Transverse colon (tissue), 4 donors: ENCODE measurements at places on chromosomes 1 and 21. TPM values are rescaled to one million over a fixed set of nuclear protein-coding genes. Genes with fewer than 3 reads are reported as not detected.

GRCh38 chr21:28644762-28645161 is 347.9 kb downstream of the LTN1 start:
- no peaks in the 10 kb centered on the region for H3K27me3 ChIP-seq
- DNase-seq = no peak
- no peak overlapping the region for H3K27ac ChIP-seq
- no peak overlapping the region for H3K4me3 ChIP-seq
- H3K36me3 ChIP-seq = no peaks in the 10 kb centered on the region
- no peaks in the 10 kb centered on the region for H3K4me1 ChIP-seq

DNA sequence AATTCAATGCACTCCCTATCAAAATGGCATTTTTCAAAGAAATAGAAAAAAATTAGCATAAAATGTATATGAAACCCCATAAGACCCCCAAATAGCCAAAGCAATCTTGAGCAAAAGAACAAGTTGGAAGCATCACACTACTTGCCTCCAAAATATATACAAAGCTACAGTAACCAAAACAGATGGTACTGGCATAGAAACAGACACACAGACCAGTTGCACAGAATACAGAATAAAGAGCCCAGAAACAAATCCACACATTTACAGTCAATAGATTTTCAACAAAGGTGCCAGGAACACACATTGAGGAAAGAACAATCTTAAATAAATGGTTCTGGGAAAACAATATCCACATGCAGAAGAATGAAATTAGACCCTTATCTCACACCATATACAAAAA is 350.8 kb downstream of the DSCAM start:
- DNase-seq = no peak
- H3K27ac ChIP-seq = no peak overlapping the region
- H3K36me3 ChIP-seq = no peaks in the 10 kb centered on the region
- H3K4me1 ChIP-seq = no peaks in the 10 kb centered on the region

GRCh38 chr1:226977643-226978431 is 37.7 kb downstream of the COQ8A start:
- H3K27ac ChIP-seq = no peak overlapping the region
- H3K4me3 ChIP-seq = no peak overlapping the region
- no peak for DNase-seq
- H3K4me1 ChIP-seq = peaks cover 24% of the 10 kb centered on the region
- no peaks in the 10 kb centered on the region for H3K36me3 ChIP-seq

DNA sequence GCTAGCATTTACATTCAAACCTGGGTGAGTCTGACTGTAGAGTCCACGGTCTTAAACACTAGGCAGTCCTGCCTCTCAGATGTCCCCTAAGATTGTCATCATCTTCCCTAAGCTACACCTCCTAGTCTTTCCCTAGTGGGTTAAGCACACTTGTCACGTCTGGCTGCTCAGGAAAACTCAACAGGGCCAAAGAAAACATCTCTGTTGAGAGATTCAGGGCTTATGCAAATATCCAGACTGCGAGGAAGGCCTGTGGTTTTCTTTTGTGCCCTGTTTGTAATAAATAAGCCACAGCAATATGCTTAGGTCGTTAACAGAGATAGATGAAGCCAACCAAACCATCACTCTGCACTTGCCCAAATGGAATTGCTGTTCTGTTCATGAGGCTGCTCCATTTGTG is 472.6 kb upstream of the DEPDC1 start:
- H3K4me1 ChIP-seq = no peaks in the 10 kb centered on the region
- DNase-seq = no peak
- no peak overlapping the region for H3K27ac ChIP-seq
- H3K36me3 ChIP-seq = no peaks in the 10 kb centered on the region

DNA sequence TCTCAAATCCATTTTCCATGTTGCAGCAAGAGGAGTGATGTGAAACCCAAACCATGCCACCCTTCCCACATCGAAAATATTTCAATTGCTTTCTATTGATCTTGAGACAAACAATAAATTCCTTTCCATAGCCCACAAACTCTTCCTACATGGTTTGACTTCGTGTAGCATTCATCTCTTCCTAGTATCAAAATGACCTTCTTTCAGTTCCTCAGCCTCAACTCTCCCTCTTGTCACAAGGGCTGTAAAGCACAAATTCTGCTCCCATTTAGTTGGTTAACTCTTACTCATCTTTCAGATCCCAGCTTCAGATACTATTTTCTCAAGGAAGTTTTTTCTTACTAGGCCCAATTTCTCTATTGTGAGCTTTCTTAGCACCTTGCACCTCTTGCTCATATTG is 99.0 kb downstream of the ZNF281 start:
- no peak overlapping the region for H3K27ac ChIP-seq
- no peak overlapping the region for H3K4me3 ChIP-seq
- no peaks in the 10 kb centered on the region for H3K36me3 ChIP-seq

DNA sequence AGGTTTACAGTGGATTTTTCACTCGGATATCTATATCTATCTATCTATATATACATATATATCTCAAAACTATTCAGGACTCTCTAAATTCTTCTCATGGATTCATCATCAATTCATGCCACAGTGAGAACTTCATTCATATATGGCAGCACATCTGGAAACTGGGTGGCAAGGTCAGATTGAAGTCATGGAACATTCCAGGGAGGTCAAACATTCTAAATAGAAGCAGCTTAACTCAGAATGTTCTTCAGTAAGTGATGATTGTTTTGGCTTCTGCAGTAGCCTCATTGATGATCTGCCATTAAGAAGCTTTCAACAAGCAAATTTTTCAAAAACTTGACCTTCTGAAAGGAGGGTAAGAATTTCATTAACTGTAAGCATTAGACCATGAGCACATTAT is 46.9 kb upstream of the ADAMTS1 start:
- no peaks in the 10 kb centered on the region for H3K36me3 ChIP-seq
- H3K4me1 ChIP-seq = no peaks in the 10 kb centered on the region
- H3K27me3 ChIP-seq = no peaks in the 10 kb centered on the region
- no peak overlapping the region for H3K27ac ChIP-seq
- DNase-seq = no peak
- no peak overlapping the region for H3K4me3 ChIP-seq

- no peaks in the 10 kb centered on the region for H3K4me1 ChIP-seq
- H3K27ac ChIP-seq = no peak overlapping the region
- no peaks in the 10 kb centered on the region for H3K36me3 ChIP-seq
Observed at GRCh38 chr1:200731654-200732332, 6.9 kb upstream of the CAMSAP2 start.

DNA sequence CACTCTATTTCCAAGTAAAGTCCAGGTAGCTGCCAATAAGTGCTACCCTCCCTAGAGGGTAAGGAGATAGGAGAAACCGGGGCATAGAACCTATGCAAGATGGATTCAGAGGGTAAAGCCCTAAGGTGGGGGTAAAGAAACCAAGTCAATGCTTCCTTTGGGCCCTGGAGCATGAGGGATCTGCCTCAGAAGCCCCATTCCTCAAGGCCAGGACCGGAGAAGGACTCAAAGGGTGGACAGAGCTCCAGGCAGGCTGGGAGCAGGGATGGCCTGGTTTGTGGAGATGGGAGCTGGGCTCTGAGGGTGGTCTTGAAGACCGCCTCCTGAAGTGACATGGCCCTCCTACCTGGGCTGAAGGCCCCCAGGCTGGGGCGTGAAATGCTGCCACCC is 3.9 kb downstream of the EPHA2 start:
- DNase-seq = no peak
- no peaks in the 10 kb centered on the region for H3K36me3 ChIP-seq
- H3K27ac ChIP-seq = peak overlapping the region; percentile 90
- H3K27me3 ChIP-seq = no peaks in the 10 kb centered on the region

DNA sequence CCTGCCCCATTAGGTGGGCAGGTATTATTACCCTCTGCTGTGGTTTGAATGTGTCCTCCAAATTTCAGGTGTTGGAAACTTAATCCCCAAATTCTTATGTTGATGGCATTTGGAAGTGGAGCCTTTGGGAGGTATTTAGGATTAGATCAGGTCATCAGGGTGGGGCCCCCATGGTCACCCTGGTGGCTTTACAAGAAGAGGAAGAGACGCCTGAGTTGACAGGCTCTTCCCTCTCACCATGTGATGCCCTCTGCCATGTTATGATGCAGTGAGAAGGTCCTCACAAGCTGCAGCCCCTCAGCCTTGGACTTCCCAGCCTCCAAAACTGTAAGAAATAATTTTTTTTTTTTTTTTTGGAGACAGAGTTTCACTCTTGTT is 8.8 kb upstream of the THEMIS2 start:
- DNase-seq = no peak
- H3K36me3 ChIP-seq = no peaks in the 10 kb centered on the region
- no peaks in the 10 kb centered on the region for H3K27me3 ChIP-seq
- peaks cover under 1% of the 10 kb centered on the region for H3K4me1 ChIP-seq
- H3K27ac ChIP-seq = peak overlapping the region; percentile 55

GRCh38 chr1:247209396-247209795 is 37.6 kb upstream of the ZNF124 start:
- H3K4me3 ChIP-seq = peak overlapping the region; percentile 92
- no peak overlapping the region for H3K27ac ChIP-seq
- no peaks in the 10 kb centered on the region for H3K36me3 ChIP-seq
- H3K4me1 ChIP-seq = peaks cover 18% of the 10 kb centered on the region
- no peak for DNase-seq

- H3K4me1 ChIP-seq = peaks cover 32% of the 10 kb centered on the region
- peak overlapping the region; percentile 56 for H3K27ac ChIP-seq
- H3K27me3 ChIP-seq = no peaks in the 10 kb centered on the region
- DNase-seq = peak; percentile 84
Observed at GRCh38 chr21:43611598-43612369, 47.5 kb downstream of the HSF2BP start.

FMO3 gene
- 0.55 TPM for total RNA-seq

AJAP1 gene
- not detected for total RNA-seq

PITHD1 gene
- total RNA-seq = 37.4 TPM

KIF26B gene
- 0.79 TPM for total RNA-seq

NR1I3 gene
- not detected for total RNA-seq

RSBN1 gene
- total RNA-seq = 29.6 TPM

PRR9 gene
- total RNA-seq = not detected

NOS1AP gene
- 8.5 TPM for total RNA-seq

FCAMR gene
- total RNA-seq = 0.64 TPM

KDF1 gene
- total RNA-seq = 36.2 TPM

DCDC2B gene
- total RNA-seq = not detected

RPE65 gene
- total RNA-seq = not detected
